ENCODE measurements at places on chromosomes 6 and 20. TPM values are rescaled to one million over a fixed set of nuclear protein-coding genes. Genes with fewer than 3 reads are reported as not detected.

The MTO1 gene
- polyA plus RNA-seq, result 17.7 TPM

DNA sequence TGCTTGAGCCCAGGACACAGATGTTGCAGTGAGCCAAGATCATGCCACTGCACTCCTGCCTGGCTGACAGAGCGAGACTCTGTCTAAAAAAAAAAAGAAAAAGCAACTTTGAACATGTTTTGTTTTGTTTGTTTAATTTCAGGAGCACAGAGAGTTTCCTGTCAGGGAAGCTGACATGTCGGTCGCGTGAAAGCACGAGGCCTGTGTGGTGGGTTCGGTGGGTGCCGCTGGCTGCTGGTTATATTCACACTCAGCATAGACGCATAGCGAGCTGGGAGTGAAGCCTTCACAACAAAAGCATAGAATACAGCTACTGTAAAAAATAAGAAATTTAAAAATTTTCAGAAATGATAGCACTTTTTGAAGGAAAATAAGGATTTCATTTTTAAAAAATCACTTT is 14.5 kb downstream of the MTG2 start:
- no peaks in the 10 kb centered on the region for H3K4me1 ChIP-seq
- no peaks in the 10 kb centered on the region for H3K27me3 ChIP-seq
- H3K27ac ChIP-seq, result no peak overlapping the region

GRCh38 chr6:163466839-163467390 is 52.4 kb downstream of the QKI start:
- H3K4me1 ChIP-seq, result no peaks in the 10 kb centered on the region
- H3K4me3 ChIP-seq, result no peak overlapping the region
- no peak overlapping the region for H3K27ac ChIP-seq

- no peaks in the 10 kb centered on the region for H3K36me3 ChIP-seq
- H3K4me3 ChIP-seq, result peak overlapping the region; percentile 1
- H3K27ac ChIP-seq, result peak overlapping the region; percentile 83
- peak; percentile 99 for DNase-seq
These were observed 27.8 kb downstream of the PAQR8 start for GRCh38 chr6:52389626-52390360.

GRCh38 chr20:33627577-33628216 is 34.4 kb upstream of the C20orf144 start:
- DNase-seq, result no peak
- no peaks in the 10 kb centered on the region for H3K27me3 ChIP-seq
- H3K27ac ChIP-seq, result no peak overlapping the region
- H3K4me3 ChIP-seq, result no peak overlapping the region
- H3K36me3 ChIP-seq, result peaks cover 19% of the 10 kb centered on the region

- no peaks in the 10 kb centered on the region for H3K36me3 ChIP-seq
- no peak overlapping the region for H3K27ac ChIP-seq
- no peaks in the 10 kb centered on the region for H3K4me1 ChIP-seq
- no peak overlapping the region for H3K4me3 ChIP-seq
- DNase-seq, result no peak
These were observed 447.7 kb upstream of the CDH4 start for GRCh38 chr20:60804240-60804917.

GRCh38 chr20:23126281-23127061 is 40.3 kb upstream of the CD93 start:
- H3K36me3 ChIP-seq, result no peaks in the 10 kb centered on the region
- H3K4me3 ChIP-seq, result no peak overlapping the region
- H3K27ac ChIP-seq, result peak overlapping the region; percentile 36
- DNase-seq, result no peak
